ENCODE measurements at places on chromosomes 1 and 21.

DNA sequence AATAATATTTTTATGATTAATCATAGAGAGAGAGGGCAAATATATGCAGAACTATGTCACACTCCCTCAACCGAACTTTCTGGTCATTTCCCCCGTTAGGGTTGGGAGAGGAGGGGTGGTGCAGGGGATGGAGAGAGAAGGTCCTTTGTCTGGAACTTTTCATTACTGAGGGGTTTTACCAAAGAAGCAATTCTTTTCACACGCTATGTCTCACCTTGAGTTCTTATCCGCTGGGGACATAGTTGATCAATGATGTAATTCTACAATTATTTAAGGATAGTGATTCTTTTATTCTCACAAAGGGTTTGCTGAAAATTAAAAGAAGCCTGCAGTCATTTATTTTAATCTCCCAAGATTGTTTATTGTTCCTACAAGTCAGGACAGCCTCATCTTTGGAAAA is 98.3 kb upstream of the RUNX1 start:
- DNase-seq, result no peak

DNA sequence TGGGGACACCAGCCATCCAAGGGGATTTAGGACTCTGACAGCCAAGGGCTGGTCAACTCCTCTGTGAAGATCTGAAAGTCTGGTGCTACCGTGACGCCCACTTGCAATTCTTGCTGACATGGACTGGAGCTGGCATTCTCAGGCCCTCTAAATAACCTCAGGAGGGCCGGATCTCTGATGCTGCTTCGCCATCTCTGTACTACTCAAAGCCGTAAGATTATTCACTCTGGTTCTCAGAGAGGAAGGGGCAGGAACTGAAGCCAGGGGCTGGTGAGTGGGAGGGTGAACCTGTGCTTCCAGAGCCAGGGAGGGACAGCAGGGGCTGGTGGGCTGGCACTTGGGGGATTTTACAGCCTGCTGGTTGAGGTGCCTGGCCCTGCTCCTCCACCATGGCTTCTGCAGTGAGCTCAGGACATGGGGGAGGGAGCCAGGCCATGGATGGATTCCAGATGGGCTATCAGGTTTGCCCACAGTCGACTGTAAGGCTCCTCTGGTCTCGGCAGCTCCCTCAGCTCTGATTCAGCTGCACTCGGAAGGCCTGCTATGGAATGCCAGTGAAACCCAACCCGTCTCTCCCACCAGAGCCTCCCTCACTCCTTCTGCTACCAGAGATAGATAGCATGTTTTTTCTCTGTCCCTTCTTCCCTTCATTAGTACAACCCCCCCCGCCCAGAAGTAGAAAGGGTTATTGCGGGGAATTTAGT is 84.5 kb downstream of the PLXNA2 start:
- DNase-seq, result no peak

GRCh38 chr1:79151006-79151796 is 144.7 kb upstream of the ADGRL4 start:
- DNase-seq, result no peak

- no peak for DNase-seq
Observed at GRCh38 chr1:43781574-43781973, 74.2 kb downstream of the ST3GAL3 start.

DNA sequence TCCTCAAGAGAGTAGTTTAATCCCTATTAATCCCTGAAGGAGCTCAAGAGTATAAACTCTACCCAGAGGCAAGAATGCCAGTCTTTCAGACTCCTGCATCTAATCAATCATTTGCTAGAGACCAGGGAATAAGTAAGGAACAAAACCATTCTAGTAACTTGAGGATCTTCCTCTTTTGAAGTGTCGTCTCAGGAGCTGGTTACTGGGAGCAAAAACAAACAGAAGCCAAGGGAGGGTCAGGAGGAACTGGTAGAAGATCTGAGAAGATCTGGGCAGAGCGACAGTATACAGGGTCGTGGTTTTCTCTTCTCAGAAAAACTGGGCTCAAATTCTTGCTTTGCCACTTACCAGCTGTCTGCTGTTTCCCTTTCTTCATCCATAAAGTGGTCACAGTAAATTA is 69.3 kb downstream of the RPS6KA1 start:
- no peak for DNase-seq

GRCh38 chr1:11147197-11147770 is 41.9 kb upstream of the ANGPTL7 start:
- no peak for DNase-seq

DNA sequence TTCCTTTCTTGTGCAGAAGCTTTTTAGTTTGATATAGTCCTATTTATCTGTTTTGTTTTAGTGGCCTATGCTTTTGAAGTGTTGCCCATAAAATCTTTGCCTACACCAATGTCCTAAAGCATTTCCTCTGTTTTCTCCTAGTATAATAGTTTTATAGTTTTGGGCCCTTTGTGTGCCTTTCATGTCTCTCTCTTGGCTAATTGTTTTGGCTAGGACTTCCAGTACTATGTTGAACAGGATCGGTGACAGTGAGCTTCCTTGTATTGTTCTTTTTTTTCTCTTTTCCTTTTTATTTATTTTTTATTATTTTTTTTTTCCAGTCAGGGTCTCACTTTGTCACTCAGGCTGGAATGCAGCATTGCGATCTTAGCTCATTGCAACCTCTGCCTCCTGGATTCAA is 47.0 kb upstream of the WARS2 start:
- no peak for DNase-seq

GRCh38 chr1:153438599-153438998 is 21.9 kb downstream of the S100A7 start:
- DNase-seq, result no peak

DNA sequence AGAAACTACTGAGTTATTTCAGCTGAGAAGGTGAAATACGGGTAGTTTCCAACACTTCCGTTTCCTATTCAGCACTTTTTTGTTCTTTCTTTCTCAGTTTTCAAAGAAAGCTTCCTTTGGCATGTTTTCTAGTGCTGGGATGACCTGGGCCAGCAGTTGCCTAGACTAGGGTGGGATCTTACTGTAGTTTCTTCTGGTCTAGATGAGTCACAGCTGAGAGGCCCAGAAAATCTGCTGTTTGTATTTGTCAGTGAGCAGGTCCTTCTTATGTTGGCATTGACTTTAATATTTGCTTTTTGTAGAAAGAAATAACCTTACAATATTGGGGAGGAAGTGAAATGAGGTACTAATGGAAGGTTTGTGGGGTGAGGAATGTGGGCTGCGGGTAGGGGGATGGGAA is 22.2 kb downstream of the C1orf21 start:
- no peak for DNase-seq

All from activated CD8-positive, alpha-beta memory T cell treated with anti-CD3 and anti-CD28 coated beads for 4 hours (primary cell).